ENCODE measurements at places on chromosomes 16 and 17.

- no peak for DNase-seq
These were observed 3.0 kb upstream of the CCL2 start for GRCh38 chr17:34252095-34252443.

DNA sequence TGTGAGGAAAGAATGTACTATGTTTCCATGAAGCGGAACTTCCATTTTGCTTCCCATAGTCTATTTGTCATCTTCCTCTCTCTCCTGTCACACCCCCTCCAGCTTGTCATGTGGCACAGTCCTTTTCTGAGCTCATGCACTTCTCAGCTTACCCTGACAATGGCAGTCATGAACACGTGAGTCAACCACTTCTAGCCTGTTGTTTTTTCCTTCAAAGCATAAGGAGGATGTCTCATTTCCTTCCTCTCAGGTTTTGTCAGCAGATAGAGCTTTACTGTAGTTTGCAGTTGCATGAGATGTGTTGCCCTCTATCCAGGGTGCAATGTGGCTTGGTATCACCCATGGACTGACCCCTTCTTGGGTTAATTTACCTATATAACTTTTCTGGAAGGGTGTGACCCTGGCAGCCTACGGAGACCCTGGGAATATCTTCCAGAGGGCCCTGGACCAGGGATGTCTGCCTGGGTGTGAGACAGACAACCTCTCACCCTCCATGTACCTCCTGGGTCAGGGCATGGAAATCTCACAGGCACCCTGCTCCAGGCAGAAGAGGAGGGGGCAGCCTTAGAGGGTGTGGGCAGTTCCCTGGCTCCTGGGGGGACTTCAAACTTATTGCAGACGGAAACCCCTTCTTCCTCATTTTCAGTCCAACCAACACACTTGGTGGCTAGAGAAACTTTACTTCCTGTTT, 4.0 kb upstream of the ZNF267 start:
- DNase-seq = peak; percentile 28

GRCh38 chr16:1429631-1430030, 1.2 kb upstream of the PERCC1 start:
- no peak for DNase-seq

- DNase-seq = no peak
These were observed 8.5 kb downstream of the HS3ST6 start for GRCh38 chr16:1909561-1910231.

GRCh38 chr17:11986179-11986941, 10.9 kb downstream of the ZNF18 start:
- no peak for DNase-seq

GRCh38 chr16:70324998-70325747, 21.5 kb upstream of the DDX19A start:
- DNase-seq = no peak

GRCh38 chr16:18932243-18932987, 6.2 kb upstream of the SMG1 start:
- no peak for DNase-seq

GRCh38 chr16:12437761-12438440, 365.8 kb downstream of the CPPED1 start:
- no peak for DNase-seq

- DNase-seq = no peak
These were observed 25.5 kb downstream of the WNT9B start for GRCh38 chr17:46876926-46877325.

DNA sequence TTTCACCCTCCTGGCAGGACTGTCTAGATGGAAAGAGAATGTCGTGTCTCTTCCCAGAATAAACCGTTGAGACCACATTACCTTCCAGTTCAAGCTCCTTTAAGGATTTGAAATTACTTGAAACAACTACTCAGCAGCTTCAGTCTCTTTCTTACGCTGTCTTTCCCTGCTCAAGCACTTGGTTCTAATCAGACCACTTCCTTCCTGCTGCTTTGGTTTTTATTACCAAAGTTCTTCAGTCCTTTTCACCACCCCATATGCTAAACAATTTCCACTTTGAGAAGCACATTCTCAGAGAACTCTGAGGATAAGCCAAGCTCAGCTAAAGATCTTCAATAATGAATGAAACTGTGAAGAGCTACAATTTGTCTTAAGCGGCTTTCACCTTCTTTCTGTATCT, 105.4 kb downstream of the STX8 start:
- DNase-seq = no peak

DNA sequence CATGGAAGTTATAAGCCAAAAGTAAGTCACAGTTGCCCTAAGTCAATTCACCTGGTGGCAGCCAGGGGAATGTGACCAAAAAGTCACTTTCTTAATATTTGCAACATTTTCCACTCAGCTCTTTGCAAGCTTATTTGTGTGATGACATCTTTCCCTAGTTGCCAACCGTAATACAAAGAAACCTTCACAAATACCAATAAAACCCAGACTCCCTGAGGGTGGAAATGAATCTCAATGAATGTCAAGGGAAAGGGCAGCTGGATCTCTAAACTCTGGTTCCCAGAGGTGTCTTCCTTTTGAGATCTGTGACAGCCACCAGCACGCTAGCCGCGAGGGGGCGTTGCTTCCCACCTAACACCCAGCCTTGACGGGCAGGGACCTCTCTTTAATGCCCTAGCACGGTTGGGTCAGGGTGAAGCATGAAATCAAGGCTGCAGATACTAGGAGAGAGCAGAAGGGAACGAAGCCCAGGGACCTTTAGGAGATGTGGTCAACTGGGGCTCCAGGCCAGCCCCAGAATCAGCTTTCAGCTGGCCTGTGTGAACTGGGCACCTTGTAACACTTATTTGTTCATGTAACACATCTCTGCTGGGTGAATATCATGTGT, 82.2 kb downstream of the CMC2 start:
- DNase-seq = no peak

GRCh38 chr17:81253358-81254131, 14.4 kb downstream of the NDUFAF8 start:
- no peak for DNase-seq

DNA sequence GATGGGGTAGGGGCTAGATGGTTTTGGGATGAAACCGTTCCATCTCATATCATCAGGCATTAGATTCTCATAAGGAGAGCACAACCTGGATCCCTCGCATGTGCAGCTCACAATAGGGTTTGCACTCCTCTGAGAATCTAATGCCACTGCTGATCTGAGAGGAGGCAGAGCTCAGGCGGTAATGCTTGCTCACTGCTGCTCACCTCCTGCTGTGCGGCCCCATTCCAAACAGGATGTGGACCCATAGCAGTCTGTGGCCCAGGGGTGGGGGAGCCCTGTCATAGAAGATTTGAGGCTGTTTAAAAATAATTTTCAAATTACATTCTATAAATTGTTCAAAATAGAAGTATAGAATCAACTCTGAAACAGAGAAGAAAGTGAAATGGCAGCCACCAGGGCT, 50.8 kb downstream of the PHKB start:
- DNase-seq = no peak

GRCh38 chr17:82947051-82947991, 107.5 kb upstream of the ZNF750 start:
- DNase-seq = no peak

- no peak for DNase-seq
These were observed 15.4 kb upstream of the MEAK7 start for GRCh38 chr16:84519855-84520254.

DNA sequence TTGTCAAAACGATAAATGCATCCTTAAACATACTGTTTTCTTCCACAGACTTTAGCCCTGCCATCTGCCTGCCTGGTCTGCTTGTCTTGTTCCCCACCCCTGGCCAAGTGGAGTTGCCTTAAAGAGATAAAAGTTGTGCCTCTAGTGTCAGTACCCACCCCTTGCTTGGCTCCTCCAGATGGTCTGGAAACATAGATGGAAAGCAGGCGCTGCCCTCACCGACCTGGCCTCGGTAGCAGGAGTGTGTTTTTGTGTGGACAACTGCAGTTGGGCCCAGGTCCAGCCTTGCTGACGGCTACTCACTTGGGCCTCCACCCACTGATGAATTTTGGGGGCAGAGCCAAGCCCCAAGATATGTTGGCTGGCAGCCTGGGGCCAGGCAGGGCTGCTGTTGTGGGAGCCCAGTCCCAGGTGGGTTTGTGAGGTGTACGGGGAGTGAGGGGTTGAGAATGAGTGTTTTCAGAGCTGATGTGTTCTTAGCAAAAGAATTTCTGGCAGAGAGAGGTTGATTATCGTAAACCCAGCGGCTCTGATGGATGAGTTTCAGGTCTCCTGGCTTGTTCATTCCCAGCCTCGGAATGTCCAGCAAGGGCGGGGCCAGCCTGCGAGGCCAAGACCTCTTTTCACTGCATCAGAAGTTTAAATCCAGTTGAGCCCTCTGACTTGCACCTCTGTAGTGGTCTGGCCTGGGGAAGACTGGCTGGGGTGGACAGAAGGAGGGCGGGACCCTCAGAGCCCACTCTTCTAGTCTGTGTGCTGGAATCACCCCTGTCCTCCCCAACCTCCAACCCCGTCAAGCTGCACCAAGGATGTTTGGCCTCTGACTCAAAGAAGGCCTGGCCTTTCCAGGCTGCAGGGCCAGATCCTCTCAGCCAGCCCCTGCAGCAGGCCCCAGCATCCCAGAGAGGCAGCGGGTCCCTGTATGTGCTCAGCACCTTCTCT, 179.7 kb downstream of the RAB11FIP4 start:
- DNase-seq = no peak

- no peak for DNase-seq
These were observed 116.4 kb upstream of the SMURF2 start for GRCh38 chr17:64778240-64779097.

DNA sequence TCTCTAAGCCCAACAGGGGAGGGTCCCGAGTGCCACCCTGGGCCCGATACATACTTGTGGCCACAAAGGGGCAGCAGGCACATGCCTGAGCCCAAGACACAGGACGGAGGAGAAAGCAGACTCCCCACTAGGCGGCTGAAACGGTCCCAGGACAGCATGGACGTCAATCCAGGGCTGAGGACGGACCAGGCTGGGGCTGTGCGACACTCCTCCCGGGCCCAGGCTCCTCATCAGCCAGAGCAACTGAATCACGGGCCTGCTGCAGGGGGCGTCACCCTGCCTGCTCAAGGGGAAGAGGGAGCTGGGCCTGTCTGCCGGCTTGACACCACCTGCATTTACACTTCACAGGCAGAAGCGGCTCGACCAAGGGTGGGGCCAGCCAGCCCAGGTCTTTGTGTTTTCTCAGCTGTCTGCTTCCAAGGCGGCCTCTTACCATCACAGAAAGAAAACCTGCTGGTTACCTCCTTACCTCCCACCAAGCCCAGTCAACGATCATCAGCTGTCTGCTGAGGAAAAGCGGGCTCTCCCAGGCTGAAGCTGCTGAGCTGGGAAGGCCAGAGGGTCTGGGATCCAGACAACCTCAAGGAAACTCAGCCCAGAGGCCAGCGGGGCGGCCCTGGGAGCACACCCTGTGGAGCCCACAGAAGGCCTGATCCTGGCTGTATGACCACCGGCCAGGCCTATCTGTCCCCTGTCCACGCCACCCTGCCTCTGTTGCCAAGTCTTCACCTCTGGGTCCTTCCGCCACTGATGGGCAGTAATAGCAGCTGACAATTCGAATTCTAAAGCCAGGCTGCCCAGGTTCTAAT, 26.4 kb downstream of the KIFC3 start:
- no peak for DNase-seq

All from NCI-H2107 (cell line).